ENCODE measurements at places on chromosomes 1 and 21.

DNA sequence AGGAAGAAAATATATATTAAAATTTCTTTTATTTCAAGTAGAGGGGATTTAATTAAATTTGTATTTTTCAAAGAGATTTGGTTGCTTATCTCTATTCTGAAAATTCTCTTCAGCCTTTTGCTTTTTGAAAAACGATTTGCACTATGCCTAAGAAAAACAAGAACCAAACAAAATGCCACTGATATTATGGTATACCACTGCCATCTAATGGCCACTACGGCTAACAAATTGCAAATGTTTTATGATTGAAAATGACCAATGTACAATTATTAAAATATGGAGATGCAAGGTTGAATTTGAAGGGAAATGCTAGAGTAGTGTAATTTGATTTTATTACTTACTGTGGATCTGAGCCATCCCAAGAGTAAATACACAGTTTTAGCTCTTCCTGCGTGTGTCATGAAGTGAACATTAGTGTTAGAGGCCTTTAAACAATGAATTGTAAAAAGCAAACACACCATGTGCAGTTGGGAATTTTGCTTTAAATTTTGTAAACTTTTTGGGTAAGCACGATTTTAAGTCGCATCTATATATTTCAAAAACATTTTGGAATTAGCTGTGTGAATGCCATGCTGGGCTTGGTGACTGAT, 137.4 kb upstream of the USP25 start:
- peak; percentile 28 for DNase-seq

DNA sequence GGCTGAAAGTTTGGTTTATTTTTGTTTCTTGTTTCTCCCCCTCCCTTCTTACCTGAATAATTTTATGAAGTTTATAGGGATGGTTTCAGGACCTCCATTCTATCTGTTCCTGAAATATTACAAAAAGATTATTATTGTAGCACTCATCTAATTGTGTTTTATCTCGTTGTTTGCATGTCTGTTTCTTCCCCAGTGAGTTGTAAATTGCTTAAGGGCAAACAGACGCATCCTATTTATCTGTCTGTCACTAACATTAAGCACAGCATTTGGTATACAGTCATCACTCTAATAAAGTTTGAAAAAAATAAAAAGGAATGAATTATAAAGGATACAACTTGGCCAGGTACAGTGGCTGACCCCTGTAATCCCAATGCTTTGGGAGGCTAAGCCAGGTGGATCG, 123.5 kb downstream of the LRRC7 start:
- no peak for DNase-seq

DNA sequence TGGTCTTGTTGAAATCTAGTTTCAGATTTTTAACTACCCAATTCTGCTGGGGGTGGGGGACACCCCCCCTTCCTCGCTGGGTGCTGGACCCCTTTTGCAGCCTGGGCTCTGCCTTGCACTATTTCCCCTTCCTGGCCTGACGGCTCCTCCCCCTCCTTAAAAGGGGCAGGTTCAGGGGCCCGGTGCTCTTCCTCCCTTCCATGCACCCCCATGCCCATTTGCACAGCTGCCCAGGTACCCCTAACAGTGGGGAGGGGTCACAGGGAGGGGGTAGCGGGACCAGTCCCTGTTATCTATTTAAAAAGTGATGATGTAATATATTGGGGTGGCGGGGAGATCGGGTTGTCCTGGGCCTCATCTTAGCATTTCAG, 15.3 kb downstream of the ZBTB7B start:
- no peak for DNase-seq

DNA sequence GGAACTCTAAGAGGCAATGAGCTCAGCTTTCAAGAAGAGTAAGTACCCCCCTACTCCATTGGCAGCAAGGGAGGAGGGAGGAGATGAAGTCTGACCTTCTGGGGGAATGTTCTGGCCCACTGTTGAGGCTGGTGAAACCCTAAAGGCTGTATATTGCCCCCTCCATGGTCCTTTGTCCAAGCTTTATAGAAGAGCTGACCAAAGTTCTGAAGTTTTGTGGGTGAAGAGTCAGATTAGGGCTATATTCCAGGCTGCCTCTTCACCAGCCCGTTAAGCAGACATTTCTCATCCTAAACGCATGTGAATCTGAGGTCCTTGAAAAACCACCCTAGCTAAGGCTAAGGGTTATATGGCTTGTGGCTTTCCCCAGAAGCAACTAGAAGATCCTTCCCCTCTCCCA, 1.4 kb downstream of the C1orf94 start:
- DNase-seq, result no peak

GRCh38 chr1:27436204-27437159, 44.1 kb downstream of the GPR3 start:
- DNase-seq, result peak; percentile 36

DNA sequence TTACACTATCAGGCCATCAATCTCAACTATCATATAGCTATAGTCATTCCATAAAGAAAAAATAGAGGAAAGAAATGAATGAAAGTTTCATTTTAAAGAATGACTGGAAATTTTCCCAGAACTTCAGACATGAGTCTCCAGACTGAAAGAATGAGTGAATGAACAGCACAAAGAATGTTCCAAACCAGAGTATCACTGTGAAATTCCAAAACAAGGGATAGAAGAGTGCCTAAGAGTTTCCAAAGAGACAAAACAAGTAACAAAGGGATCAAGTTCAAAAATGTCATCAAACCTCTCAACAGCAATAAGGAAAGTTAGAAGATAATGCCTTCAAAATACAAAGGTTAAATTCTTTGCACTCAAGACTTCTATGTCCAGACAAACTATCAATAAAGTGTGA, 114.9 kb downstream of the DENND1B start:
- DNase-seq, result no peak

DNA sequence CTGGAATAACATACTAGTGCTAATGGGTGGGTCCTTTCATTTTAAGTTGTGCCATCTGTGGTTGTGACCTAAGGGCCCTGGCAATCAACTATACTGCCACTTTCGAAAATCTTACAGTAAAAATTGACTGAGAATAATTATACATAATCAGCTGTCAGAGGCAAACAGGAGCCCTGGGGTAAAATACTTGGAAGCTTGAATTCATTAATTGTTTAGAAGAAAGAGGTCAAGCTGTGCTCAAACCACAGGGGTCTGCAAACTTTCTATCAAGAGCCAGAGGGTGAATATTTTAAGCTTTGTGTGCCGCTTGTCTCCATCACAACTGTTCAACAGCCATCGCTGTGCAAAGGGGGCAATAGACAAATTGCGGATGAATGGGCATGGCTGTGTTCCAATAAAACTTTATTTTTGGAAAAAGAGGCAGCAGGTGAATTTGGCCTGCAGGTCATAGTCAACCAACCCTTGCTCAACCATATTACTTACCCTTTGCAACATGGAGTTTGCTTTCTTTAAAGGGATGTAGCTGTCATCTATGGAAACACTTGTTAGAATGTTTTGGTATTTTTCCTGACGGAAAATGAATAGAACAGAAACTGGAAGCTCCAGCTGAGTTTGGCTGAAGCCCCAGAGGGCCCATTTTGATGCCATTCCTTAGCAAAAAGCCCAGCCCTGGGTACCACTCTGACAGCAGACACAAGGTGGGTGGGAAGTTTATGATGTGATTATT, 35.7 kb upstream of the USP1 start:
- DNase-seq, result no peak
